ENCODE measurements at places on chromosomes 6 and 20. TPM values are rescaled to one million over a fixed set of nuclear protein-coding genes. Genes with fewer than 3 reads are reported as not detected.

The MUCL3 gene
- not detected for total RNA-seq

The WFDC12 gene
- not detected for total RNA-seq

The PI16 gene
- total RNA-seq = not detected

The MMP24 gene
- 0.16 TPM for total RNA-seq

The GSTA1 gene
- not detected for total RNA-seq

The DNAH8 gene
- 0.05 TPM for total RNA-seq

GRCh38 chr6:43221046-43221972, 8.0 kb downstream of the DNPH1 start:
- no peak for DNase-seq

GRCh38 chr6:121579478-121579877, 144.0 kb downstream of the GJA1 start:
- no peak for DNase-seq

GRCh38 chr20:4567170-4567569, 154.5 kb upstream of the PRND start:
- no peak for DNase-seq

DNA sequence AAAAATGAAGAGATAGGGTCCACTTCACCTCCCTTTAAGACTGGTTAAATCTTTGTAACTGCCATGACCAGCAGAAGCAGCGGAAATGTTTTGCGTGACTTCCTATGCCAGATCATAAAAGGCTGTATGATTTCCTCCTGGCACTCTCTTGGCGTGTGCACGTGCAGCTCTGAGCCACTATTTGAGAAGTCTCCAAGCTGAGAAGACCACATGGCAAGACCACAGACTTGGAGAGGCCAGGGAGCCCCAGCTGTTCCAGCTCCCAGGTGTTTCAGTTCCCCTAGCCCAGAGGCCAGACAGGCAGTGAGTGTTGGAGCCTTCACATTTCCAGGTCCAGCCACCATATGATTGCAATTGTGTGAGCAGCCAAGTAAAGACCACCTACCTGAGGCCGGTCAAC, 259.3 kb upstream of the RIN2 start:
- DNase-seq = peak; percentile 46

- no peak for DNase-seq
These were observed 360.3 kb downstream of the BTBD9 start for GRCh38 chr6:38279423-38279822.

DNA sequence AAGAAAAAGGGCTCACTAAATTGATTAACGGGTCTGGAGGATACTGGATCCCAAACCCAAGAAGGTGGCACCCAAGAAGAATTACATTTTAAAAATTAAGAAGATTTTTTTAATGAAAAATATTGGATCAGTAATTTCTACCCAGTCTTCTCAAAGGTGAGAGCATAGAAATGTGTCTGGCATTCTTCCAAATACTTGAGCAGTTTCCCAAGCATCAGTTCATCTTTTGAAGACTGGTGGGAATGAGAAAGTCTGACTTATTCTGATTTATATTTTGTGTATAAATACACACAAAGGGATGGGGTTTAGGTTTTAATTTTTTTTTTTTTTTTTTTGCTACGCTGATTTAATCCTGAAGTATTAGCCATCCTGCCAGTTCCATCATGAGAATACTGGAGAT, 3.3 kb downstream of the MGME1 start:
- no peak for DNase-seq

GRCh38 chr6:155791891-155792290, 336.3 kb upstream of the NOX3 start:
- no peak for DNase-seq

- no peak for DNase-seq
These were observed 64.8 kb downstream of the TSHZ2 start for GRCh38 chr20:53036992-53037391.

DNA sequence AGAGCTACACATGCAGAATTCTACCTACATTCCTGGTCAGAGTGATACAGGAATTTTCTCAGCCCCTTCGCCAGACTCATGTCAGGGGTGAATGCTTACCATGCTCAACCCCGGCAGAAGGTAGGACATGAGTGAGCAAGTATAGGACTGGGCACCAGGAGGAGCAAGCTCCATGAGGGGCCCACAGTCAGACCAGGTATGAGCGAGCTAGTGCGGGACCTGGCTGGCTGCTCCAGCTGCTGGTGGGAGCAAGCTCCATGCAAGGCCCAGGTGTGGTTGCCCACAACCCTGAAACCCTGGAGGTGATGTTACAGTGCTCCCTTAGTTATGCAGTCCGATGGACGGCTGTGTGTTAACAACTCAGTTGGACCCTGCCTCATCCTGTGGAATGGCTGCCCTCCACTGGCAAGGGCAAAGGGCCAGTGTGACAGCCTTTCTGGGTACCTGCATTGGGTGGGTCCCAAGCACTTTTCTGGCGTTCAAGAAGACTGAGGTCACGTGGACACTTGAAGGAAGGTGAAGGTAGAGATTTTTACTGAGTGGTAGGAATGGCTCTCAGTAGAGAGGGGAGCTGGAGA, 503.5 kb upstream of the CITED2 start:
- no peak for DNase-seq

GRCh38 chr6:34390531-34391472, 1.7 kb downstream of the NUDT3 start:
- peak; percentile 75 for DNase-seq

DNA sequence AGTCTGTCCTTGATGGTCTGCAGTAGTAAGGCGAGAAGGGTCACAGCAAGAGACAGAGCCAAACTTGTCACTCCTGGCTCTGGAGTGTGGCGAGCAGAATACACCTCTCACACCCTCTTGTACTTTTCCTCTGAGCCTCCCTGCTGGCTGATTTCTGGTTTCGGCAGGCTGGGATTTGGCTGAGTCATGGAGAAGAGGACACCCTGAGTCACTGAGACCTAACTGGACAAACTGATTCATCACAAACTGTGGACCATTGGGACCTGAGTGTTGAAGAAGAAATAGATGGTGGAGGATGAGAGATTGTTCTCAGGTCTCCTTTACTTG, 101.7 kb downstream of the F13A1 start:
- DNase-seq = peak; percentile 87
